Prostate gland (tissue), 2 donors: ENCODE measurements at places on chromosomes 1 and 21. TPM values are rescaled to one million over a fixed set of nuclear protein-coding genes. Genes with fewer than 3 reads are reported as not detected.

GRCh38 chr21:26144031-26144430, 26.5 kb downstream of the APP start:
- no peak overlapping the region for H3K27ac ChIP-seq
- H3K4me1 ChIP-seq, result no peaks in the 10 kb centered on the region
- H3K36me3 ChIP-seq, result no peaks in the 10 kb centered on the region
- no peak for DNase-seq
- no peak overlapping the region for H3K4me3 ChIP-seq

DNA sequence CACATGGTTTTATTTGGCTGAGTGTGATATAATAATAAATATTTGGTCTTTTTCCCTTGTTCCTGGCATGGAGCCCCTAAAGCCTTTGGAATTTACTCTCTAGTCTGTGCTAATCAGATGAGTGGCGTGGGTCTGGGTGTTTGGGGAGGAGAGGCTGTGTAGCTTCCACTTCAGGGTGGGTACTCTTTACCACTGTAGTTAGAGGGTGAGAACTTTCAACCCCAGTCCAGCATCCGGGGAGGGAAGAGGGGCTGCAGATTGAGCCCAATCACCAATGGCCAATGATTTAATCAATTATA, 20.0 kb downstream of the USP25 start:
- no peak overlapping the region for H3K27ac ChIP-seq
- H3K36me3 ChIP-seq, result no peaks in the 10 kb centered on the region
- DNase-seq, result no peak

GRCh38 chr1:11770011-11770410, 8.0 kb downstream of the C1orf167 start:
- H3K27ac ChIP-seq, result no peak overlapping the region
- no peaks in the 10 kb centered on the region for H3K4me1 ChIP-seq
- no peak overlapping the region for H3K4me3 ChIP-seq
- no peak for DNase-seq

DNA sequence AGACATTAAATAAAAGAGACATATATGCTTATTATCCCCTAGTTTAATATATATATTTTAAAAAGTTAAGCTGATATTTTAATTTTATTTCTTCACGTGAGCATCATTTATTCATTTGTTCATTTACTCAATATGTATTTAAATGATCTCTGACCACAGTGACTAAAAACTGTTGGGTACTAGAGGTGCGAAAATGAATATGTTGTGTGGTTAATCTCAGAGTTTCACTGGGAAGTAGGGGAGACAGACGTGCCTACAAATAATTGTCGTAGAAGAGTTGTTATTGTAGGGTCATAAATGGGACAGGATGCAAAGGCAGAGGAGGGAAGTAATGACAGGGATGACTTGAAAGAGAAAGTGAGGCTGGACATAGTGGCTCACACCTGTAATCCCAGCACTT, 213.0 kb upstream of the CACYBP start:
- H3K4me1 ChIP-seq, result no peaks in the 10 kb centered on the region
- no peaks in the 10 kb centered on the region for H3K36me3 ChIP-seq
- DNase-seq, result no peak
- H3K27me3 ChIP-seq, result no peaks in the 10 kb centered on the region
- no peak overlapping the region for H3K4me3 ChIP-seq

DNA sequence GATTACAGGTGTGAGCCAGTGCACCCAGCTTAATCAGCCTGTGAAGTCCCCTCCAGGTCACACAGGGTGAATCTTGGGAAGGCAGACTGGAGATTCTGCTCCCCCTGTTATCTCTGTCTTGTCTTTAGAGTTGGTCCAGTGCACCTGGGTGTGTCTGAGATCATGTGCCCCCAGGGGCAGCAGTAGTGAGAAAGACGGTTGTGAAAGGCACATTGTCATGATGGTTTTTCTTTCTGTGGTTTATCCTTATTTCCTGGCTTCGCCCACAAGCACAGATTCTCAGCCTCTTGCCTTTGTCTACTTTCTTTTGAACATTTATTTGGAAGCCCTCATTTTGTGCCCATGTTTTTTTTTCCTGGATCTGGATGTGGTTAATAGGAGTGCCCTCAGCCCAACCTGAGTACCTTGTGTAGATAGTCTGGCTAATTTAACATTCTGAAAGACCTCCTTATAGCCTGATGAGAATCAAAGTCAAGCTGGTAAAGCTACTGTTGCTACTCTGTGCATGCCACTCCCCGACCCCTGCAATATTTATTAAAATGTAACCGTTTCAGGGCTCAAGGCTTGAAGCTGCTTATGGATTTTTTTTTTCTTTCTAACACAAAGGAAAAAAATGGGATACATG, 23.7 kb downstream of the UCK2 start:
- no peaks in the 10 kb centered on the region for H3K4me1 ChIP-seq
- no peaks in the 10 kb centered on the region for H3K27me3 ChIP-seq
- H3K36me3 ChIP-seq, result no peaks in the 10 kb centered on the region
- no peak for DNase-seq
- H3K4me3 ChIP-seq, result no peak overlapping the region

- no peak overlapping the region for H3K4me3 ChIP-seq
- no peak for DNase-seq
Observed at GRCh38 chr1:79441238-79441637, 434.7 kb upstream of the ADGRL4 start.

DNA sequence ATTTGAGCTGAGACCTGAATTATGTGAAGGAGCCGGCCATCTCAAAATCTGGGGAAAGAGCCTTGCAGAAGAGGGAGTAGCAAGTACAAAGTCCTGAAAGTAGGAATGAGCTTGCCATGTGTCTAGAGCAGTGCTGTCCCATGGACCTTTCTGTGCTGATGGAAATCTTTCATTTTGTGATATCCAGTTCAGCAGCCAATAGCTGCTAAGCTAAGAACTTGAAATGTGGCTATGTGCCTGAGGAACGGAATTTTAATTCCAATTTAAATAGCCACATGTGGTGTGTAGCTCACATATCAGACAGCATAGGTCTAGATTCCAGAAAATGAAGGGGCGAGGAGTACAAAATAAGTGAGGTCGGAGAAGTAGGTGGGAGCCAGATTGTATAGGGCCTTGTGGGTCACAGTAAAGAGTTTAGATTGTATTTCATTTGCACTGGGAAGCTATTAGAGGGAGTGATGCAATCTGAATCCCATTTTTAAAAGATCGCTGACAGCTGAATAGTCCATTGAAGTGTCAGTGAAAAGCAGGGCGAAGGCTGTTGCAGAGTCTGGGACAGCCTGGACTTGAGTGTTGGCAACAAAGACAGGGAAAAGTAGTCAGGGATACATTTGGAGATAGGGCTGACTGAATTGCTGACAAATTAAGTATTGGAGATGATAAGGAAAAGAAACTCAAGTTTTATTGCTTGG, 80.3 kb downstream of the TMEM200B start:
- H3K4me3 ChIP-seq, result no peak overlapping the region
- H3K4me1 ChIP-seq, result no peaks in the 10 kb centered on the region
- no peaks in the 10 kb centered on the region for H3K27me3 ChIP-seq
- H3K27ac ChIP-seq, result no peak overlapping the region
- DNase-seq, result no peak

LY9 gene
- 0.46 TPM for total RNA-seq

OR2T33 gene
- total RNA-seq, result not detected

PTPRC gene
- 8.9 TPM for total RNA-seq

SYCP1 gene
- 9.3 TPM for total RNA-seq

ADCY10 gene
- total RNA-seq, result 0.05 TPM

ZNF593OS gene
- total RNA-seq, result not detected
